Vagina (tissue), 2 donors: ENCODE measurements at places on chromosomes 4 and X.

- DNase-seq, result no peak
Measured at GRCh38 chr4:45745741-45746140, 378.1 kb downstream of the GABRG1 start.

DNA sequence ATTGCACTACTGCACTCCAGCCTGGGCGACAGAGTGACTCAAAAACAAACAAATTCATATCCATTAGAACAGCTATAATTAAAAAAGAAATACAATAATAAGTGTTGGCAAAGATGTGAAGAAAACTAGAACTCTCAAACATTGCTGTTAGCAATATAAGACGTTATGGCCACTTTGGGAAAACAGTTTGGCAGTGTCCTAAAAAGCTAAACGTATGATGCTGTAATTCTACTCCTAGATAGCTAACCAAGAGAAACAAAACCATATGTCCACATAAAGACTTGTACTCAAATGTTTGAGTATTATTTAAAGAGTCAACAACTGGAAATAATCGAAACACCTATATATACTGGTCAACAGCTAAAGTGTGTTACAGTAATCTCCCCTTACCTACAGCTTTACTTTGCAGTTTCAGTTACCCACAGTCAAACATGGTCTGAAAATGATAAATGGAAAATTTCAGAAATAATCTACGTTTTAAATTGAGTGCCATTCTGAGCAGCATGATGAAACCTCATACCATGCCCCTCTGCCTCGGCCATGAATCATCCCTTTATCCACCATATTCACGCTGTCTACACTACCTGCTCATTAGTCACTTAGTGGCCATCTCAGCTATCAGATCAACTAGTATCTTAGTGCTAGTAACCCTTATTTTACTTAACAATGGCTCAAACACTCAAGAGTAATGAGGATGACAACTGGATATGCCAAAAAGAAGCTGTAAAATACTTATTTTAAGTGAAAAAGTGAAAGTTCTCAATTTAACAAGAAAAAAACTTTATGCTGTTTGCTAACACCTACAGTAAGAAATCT is 4.9 kb downstream of the ELF2 start:
- DNase-seq, result no peak

DNA sequence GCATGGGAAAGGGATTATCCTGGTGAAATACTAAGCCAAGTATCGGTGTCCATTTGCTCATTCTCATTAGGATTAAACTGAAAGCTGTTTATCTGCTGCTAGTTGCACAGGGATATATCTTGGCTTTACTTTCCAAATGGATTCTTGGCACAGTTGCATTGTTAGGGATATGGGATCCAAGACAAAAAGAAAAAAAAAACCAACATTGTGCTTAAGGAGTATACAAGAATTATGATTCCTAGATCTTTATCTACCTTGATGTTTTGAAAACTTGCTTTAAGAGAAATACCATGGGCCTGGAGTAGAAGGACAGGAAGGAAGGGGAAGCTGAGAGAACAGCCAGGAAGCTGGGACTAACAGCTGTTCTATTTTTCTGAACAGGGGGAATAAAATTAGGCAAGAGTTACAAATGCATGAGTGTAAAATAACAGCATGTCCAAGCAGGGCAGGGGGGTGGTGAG is 107.6 kb downstream of the ATXN3L start:
- no peak for DNase-seq

GRCh38 chr4:166501941-166502382 is 628.9 kb downstream of the TLL1 start:
- no peak for DNase-seq

GRCh38 chrX:78092296-78092695 is 11.8 kb upstream of the PGK1 start:
- DNase-seq, result no peak

- no peak for DNase-seq
Measured at GRCh38 chr4:113336556-113336955, 287.1 kb downstream of the ANK2 start.

DNA sequence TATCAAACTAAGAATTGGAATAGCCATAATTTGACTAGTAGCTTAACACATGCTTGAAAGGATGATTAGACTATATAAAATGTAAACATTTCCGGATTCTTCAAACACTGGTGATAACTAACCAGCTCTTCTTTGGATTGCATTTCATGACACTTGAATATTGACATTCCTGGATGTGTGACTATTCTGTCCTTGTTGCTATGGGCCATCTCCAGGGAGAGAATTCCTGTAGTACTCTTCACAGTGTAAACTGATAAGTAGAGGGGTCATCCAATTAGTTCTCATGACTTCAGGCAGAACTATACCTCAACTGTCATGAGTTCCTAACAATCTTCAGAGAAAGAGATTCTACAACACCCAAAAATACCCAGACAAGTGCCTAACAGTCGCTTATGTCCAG is 1026.7 kb upstream of the TENM3 start:
- no peak for DNase-seq

DNA sequence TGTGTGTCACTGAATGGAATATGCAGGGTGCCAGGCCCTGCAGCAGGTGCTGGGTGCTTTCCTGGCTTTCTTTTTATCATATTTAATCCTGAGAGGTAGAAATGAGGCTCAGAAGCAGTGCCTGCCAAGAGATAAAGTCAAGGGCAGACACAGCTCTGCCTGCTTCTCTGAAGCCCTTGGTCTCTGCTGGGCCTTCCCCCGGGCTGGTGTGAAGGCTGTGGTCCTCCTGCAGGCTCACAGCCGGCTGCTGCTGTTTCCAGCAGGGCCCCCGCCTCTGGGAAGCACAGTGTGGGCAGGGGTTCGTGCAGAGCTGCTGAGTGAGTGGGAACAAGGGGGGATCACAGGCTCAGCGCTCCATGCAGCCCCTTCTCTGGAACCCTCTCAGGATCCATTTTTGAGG is 49.6 kb downstream of the TBC1D14 start:
- DNase-seq, result no peak

DNA sequence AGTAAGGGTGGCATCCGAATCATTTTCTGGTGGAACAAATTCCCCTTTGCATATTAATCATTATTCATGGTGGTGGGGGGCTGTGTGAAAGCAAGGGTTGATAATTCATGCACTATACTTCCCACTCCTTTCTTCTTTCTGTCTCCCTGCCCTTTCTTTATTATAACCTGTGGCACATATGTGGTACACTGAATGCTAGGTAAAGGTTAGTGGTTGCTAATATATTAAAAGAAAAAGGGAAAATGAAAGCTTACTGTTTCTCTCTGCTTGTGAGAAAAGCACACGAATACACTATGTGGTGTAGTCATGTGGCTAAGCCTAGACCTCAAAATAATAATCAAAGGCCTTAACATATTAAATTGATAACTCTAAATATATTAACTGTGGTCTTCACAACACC is 178.4 kb upstream of the RPS6KA3 start:
- no peak for DNase-seq

GRCh38 chrX:30892591-30892990 is 3.5 kb upstream of the TAB3 start:
- no peak for DNase-seq

GRCh38 chr4:155403886-155404285 is 27.1 kb upstream of the MAP9 start:
- DNase-seq, result no peak

DNA sequence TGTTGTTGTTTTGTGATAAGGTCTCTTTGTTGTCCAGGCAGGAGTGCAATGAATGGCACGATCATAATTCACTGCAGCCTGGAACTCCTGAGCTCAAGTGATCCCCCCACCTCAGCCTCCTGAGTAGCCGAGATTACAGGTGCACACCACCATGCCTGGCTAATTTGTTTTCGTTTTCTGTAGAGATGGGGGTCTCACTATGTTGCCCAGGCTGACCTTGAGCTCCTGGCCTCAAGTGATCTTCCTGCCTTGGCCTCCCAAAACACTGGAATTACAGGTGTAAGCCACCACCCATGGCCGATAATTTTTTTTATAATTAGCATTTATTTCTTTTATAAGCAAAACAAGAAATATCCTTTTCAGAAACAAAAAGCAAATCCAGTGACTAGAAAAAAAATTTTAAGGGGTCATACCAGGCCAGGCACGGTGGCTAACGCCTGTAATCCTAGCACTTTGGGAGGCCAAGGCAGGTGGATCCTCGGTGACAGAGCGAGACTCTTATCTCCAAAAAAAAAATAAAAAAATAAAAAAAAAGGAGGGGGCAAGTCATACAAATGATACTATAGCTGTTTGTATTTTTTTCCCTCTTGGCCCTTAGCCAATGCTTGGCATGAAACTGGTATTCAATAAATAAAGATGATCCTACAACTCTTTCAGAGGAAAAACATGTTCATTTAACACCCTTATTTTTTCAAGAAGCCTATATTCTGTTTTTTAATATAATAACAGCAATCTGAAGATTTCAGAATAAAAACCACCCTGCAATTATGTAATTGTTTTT is 3.4 kb downstream of the PLAC8 start:
- no peak for DNase-seq

GRCh38 chrX:110964786-110965185 is 131.2 kb upstream of the PAK3 start:
- DNase-seq, result no peak

DNA sequence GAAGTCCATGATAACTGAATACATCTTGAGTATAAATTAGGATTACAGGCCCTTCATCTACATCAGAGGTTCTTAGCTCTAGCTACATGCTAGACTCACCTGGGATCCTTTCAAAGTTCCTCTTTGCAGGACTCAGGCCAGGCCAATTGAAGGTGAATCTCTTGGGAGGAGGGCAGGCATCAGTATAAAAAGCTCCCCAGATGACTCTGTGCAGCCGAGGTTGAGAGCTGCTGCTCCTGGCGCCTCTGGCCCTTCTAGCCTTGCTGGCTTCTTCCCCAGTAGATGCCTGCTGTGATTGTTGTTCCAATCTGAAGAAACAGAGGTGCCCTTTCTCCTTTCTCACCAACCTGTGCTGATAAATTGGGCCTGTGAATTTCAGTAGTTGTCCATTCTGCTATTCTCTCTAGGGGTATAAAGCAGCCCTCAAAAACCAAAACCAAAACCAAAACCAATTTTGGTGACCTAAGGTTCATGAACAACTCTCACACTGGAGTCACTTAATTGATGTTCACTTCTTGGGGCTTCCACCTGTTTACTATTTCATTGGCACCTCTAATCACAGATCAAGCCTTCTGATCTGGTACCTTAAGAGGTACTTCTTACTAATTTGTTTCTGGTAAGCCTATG is 78.7 kb downstream of the SUPT20HL2 start:
- DNase-seq, result no peak

GRCh38 chr4:39054497-39054896 is 7.5 kb upstream of the KLHL5 start:
- DNase-seq, result no peak

- DNase-seq, result no peak
Measured at GRCh38 chr4:110049951-110050925, 137.6 kb downstream of the EGF start.

- DNase-seq, result no peak
Measured at GRCh38 chr4:159725571-159725970, 622.7 kb downstream of the RAPGEF2 start.

DNA sequence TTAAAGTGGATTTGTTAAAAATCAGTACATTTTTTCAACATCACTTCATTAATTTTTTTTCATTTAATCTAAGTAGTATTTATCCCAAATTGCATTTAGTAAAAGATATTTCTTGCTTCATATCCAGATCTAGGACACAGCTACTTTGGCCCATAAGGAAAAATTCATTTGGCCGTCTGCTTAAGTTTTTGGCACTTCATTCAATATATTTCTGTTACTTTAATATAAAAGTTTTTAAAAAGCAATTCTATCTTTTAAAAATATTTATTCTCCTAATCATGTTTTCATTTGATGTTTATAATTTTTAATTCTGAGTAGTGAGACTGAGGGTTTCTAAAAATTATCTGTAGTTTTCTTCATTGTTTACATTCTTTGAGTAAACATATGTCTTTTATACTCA is 28.5 kb downstream of the ANXA10 start:
- no peak for DNase-seq

DNA sequence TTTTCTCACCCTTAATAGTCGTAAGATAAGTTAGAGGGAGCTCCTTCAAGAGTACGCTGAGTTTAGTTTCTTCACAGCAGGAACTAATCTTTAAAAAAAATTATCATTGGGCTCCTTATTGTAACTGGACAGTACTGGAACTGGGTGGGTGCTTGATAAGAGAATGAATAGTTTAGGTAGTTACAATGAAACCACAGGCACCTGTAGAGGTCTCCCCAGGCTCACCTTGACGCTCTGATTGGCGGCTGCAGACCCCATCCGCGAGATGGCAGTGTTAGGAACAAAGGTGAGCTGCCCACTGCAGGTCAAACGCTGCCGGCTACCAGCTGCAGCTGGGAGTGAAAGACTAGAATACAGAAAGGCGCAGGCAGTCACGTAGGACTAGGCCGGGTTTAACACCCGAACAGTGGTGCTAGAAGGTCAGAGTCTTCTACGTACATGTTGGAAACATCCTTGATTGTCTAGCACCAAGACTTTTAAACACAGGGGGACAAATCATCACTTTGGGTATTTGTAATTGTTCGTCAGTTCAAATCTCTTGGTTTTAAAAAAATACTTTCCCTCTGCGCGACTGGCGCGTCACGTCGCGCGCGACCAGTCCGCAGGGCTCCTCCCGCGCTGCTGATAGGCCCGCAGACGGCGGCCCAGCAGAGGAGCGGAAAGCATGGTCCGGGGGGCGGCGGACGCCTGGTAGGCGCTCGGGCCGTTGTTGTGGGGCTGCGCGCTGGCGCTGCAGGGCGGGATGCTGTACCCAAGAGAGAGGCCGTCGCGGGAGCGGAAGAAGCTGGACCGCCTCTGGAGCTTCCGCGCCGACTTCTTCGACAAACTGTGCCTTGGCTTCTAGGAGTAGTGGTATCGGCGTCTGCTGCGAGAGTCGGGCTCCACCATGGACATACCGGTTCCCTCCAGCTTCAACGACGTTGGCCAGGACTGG is 45.6 kb downstream of the SMARCA5 start:
- no peak for DNase-seq

GRCh38 chr4:123596805-123597204 is 200.2 kb downstream of the SPRY1 start:
- DNase-seq, result no peak

- DNase-seq, result no peak
Measured at GRCh38 chrX:97556359-97556758, 672.7 kb downstream of the RPA4 start.

GRCh38 chrX:41688156-41688555 is 617 bp upstream of the GPR34 start:
- DNase-seq, result no peak

DNA sequence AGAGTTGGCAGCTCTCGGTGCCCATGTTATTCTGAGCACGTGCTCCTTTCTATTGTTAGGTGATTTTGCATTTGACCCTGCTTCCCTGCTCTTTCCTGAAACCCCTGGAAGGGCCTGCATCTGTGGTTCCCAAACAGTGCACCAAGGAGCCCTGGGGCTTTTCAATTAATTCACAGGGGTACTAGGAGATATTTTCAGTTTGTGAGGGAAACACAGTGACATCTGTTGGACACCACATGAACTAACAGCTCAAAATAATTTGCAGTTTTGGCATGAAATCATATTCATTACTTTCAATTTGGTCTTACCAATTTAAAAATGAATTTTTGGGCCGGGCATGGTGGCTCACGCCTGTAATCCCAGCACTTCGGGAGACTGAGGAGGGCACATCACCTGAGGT is 156.6 kb downstream of the GATB start:
- DNase-seq, result no peak
